GM12864 (cell line): ENCODE measurements at places on chromosomes 11 and 22.

- DNase-seq: no peak
Measured at GRCh38 chr11:129460714-129461113, 85.1 kb downstream of the BARX2 start.

GRCh38 chr11:117625237-117625636, 171.8 kb downstream of the DSCAML1 start:
- DNase-seq: no peak

DNA sequence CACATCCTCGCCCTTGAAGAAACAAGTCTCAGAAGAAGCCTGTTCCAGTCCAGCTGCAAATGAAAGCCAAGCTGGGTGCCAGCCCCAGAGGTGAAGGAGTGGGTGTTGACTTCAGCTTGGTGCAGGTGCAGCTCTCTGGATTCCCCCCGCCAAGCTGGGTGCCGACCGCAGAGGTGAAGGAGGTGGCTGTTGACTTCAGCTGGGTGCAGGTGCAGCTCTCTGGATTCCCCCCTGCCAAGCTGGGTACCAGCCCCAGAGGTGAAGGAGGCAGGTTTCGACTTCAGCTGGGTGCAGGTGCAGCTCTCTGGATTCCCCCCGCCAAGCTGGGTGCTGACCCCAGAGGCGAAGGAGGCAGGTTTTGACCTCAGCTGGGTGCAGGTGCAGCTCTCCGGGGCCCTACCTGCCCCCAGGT, 1234.0 kb downstream of the TBC1D22A start:
- DNase-seq: peak; percentile 48

- DNase-seq: no peak
Measured at GRCh38 chr22:48585916-48586798, 1241.5 kb downstream of the BRD1 start.

DNA sequence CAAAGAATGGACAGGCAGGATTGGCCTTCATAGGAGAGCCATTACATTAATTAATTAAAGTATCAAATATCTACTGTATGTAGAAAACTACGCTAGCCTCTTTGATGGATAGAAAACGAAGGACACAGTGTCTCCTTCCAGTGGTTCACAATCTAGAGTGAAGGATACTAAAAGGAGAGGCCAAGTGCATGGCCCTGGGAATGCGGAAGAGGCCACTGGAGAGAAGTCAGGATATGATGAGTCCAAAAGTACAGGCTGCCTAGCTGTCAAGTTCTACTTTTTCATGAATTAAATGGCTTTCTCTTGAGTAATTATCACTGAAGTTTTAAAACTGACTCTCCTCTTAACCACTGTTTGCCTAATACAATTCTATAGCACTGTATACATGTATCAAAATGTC, 41.9 kb downstream of the ATG16L2 start:
- DNase-seq: no peak

DNA sequence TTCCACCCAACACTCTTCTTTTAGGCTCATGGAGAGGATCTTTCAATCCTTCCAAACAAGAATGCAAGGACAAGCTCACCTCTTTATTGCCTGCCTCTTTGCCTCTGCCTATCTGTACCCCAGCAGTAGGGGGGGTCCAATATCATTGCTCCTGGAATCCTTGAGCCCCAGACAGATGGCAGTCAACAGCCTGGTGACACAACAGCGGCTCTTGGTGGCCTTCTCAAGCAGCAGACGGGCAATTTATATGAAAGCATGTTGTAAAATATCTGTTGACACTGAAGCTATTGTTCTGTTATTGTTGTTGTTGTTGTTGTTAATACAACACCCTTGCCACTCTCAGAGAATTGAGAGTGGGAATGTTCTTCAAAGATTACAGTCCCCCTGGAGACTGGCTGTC, 480.0 kb upstream of the CADM1 start:
- no peak for DNase-seq

- DNase-seq: no peak
Measured at GRCh38 chr11:119403021-119403420, 20.0 kb downstream of the THY1 start.

DNA sequence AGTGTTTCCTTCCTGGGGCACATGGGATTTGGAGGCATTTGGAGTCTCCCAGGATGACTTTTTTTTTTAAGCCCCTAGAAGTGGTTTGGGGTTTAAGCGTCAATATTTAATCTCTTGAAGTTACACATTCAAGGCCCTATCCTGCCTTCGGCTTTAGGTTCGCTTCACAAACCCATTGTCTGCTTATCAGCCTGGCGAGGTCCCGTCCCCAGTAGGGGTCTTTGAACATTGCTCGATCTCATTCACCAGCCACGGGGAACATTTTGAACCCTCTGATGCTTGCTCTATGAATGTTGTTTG, 75.9 kb downstream of the KCNQ1 start:
- no peak for DNase-seq

GRCh38 chr11:34256626-34257025, 101.2 kb downstream of the ABTB2 start:
- DNase-seq: no peak

DNA sequence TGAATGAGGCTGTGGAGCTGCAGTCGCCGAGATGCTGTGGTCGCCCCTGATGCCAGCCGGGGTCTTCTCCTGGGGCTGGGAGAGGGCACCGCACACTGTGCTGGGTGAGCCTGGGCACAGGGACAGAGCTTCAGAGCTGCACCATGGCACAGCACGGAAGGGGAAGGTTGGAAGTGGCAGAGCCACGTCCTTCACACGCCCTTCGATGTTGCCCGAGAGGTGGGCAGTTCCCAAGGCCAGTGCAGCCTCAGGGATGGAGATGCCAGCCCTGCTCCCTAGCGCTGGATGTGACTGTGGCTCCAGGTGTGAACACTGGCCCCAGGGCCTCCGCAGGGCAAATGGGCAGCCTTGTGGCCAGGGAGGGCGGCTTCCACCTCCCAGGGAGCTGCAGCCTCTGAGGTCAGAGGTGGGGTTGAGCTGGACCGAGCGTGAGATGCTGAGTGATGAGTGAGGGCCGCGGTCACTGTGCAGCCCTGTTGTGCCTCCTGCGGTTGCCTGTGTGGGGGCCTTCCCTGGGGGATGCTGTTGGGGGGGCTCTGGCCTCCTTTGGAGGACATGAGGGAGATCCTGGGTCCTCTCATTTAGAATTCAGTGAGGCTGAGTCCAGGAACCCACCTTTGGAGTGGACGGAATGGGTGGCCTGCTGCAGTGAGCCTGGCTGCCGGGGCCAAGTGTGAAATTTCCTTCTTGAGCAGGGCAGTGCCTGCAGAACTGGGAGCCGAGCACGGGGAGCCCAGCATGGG, 1090.0 kb downstream of the BRD1 start:
- DNase-seq: no peak

GRCh38 chr22:20095521-20095920, 15.5 kb downstream of the DGCR8 start:
- no peak for DNase-seq

GRCh38 chr11:104152941-104153505, 10.9 kb downstream of the PDGFD start:
- no peak for DNase-seq

GRCh38 chr11:34564807-34565241, 51.2 kb upstream of the ELF5 start:
- DNase-seq: no peak

DNA sequence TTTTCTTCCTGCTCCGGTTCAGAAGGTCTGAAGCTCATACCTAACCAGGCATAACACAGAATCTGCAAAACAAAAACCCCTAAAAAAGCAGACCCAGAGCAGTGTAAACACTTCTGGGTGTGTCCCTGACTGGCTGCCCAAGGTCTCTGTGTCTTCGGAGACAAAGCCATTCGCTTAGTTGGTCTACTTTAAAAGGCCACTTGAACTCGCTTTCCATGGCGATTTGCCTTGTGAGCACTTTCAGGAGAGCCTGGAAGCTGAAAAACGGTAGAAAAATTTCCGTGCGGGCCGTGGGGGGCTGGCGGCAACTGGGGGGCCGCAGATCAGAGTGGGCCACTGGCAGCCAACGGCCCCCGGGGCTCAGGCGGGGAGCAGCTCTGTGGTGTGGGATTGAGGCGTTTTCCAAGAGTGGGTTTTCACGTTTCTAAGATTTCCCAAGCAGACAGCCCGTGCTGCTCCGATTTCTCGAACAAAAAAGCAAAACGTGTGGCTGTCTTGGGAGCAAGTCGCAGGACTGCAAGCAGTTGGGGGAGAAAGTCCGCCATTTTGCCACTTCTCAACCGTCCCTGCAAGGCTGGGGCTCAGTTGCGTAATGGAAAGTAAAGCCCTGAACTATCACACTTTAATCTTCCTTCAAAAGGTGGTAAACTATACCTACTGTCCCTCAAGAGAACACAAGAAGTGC, 661 bp upstream of the MALAT1 start:
- no peak for DNase-seq

DNA sequence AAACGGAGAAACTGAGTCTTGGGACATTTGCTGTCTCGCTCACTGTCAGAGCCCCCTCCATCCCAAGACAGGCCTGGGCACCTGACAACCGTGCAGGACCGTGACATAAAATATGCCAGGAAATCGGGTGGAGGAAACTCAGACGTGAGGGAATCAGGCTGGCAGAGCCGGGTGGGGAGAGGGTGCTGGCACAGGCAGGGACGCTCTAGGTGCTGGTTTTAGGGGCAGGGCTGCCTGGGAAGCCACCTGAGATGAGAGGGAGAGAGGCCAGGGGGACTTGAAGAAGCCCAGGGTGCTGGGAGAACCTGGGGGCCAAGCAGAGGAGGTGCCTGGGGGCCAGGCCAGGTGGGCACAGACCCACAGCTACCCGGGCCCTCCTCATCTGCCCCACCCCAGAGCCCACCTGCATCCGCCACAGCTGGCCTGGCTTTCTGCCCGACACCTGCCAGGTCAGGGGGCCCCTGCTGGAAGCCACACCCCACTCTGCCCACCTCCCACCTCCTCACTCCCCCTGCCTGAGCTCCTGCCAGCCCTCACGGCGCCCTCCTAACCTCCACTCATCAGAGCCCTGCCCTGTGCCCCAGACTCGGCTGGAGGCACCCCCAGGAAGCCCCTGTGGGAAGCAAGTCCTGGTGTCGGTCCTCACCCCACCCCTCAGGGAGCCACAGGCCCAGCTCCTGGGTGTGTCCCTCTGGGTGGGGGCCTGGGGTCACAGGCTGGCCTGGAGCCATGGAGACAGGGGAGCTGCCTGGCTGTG, 27.3 kb upstream of the MUC5AC start:
- no peak for DNase-seq

GRCh38 chr11:72202571-72202970, 10.6 kb downstream of the FOLR1 start:
- DNase-seq: no peak

DNA sequence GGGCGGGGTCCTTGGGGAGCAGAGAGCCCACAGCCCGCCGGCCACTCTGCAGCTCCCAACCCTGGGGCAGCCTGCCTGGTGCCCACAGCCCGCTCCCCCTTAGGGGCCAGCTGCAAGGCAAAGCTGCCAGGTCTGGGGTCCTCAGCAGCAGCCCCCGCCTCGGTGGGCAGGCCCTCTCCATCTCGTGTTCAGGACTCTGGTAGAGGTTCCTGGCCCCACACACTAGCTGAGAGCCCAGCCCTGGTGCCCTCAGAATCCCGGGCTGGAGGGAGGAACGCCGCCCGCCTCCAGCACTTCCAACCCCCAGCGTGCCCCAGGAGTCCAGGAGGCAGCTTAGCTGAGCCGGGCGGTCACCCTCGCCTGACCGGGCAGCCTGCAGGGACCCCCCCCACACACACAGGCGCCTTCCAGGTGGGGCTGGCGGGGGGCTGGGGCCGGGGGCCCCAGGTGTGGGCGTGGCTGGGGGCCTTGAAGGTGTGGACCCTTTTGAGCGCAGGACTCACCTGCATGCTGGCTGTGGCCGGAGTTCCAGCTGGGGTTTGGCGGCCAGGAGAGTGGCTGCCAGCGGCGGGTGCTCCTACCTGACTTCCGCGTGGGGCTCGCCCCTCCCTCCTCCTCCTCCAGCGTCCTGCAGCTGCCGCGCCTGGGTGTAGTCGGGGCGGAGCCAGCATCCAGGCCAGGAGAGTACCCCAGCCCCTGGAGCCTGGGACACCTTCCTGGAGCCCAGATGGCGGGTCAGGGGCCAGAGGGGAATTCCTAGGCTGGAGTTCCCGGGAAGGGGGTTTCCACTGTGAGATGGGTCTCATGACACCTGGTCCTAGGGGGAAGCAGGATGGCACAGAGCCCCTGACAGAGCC, at the start of gene ANO9:
Gene ANO9 (minus strand): TSS at position 594 of the 857 bp plus-strand sequence. CDS start 85 bp downstream, at position 509.
- no peak for DNase-seq

DNA sequence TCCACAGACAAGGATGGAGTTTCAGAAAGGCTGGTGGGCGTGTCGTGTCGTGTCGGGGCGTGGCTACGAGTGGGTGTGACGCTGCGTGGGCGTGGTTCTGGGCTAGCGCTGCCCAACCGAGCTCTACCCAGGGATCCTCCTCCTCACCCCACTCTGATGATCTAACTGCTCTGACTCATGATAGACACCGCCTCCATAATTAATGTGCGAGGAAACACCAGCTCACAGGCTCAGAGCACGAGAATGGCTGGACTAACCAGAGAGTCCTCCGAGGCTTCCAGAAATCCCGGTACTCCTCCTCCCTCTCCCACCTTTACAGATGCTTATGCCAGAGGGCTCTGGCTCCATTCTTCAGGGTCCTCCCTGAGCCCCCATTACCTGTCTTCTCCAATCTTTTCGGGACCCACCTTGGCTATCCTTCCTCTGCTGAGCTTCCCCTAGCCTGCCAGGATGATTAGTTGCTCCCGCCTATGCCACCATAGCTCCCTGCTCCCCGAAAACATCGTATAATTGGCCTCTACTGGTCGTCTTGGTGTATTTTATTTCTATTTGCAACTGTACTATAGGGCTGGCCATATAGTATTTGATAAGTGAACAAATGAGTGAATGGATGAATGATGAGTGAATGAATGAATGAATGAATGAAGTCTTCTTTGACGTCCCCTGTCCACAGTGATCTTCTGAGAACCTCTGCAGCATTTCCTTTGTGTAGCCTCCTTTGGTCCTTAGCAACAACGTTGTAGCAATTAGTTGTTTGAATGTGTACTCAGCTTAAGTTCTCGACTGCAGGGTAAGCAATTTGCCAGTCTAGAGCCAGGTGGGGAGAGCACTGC, 21.7 kb downstream of the TMPRSS13 start:
- DNase-seq: peak; percentile 50

GRCh38 chr11:128686745-128687177, 7.1 kb upstream of the FLI1 start:
- DNase-seq: no peak

DNA sequence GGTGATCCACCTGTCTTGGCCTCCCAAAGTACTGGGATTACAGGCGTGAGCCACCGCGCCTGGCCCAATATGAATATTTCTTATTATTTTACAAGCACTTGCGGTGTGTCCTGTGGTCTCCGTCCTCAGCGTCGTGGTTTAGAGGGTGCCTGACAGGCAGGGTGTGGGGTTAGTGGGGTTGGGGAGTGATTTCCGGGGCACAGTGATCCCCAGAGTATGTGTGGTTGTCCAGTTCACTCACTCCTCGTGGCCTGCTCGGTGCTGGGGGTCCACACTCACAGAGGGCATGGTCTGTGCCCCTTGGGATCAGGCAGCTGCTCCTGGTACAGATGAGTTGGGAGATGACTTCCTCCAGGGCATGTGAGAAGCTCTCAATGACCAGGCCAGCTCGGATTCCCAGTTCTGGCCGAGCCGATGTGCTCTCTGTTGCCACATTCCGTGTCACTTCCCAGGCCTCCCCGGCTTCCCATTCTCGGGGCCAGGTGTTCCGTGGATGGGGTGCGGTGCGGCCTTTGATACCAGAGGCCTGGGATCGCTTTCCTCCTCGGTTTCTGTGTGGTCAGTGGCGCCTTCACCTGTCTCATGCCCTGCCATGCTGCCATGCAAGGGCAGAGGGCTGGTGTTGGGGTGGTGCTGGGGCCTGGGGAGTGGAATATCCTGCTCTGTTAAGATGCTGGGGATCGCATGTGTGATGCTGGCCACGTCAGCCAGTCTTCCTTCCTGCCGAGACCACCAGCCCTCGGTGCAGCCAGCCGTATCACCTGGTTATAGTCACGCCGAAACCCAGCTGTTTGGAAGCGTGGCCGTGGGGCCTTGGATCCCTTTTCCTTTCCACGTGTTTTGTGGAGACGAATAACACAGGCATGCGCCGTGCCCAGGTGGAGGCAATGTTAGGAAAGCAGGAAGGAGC, 39.6 kb downstream of the PARVB start:
- peak; percentile 39 for DNase-seq
